ENCODE measurements at places on chromosomes 3 and 15. TPM values are rescaled to one million over a fixed set of nuclear protein-coding genes. Genes with fewer than 3 reads are reported as not detected.

- no peaks in the 10 kb centered on the region for H3K27me3 ChIP-seq
- H3K4me3 ChIP-seq: peak overlapping the region; percentile 94
- no peaks in the 10 kb centered on the region for H3K36me3 ChIP-seq
- peaks cover 19% of the 10 kb centered on the region for H3K4me1 ChIP-seq
- DNase-seq: no peak
These were observed 77.6 kb downstream of the IQSEC1 start for GRCh38 chr3:12995389-12996180.

DNA sequence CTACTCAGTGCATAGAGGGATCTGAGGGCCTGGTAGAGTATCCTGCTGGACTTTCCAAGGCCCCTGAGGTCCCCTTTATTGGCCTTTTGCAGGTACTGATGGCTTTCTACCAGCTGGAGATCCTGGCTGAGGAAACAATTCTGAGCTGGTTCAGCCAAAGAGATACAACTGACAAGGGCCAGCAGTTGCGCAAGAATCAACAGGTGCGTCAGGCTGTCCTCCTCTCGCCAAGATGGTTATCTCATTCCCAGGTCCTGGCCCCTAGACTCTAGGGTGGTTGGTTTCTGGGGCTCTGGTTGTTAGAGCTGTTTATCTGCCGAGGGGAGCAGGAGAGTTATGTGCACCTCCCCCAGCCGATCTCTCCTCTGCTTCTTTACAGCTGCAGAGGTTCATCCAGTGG, 9.3 kb downstream of the EIF2B5 start:
- H3K27me3 ChIP-seq: no peaks in the 10 kb centered on the region
- H3K36me3 ChIP-seq: peaks cover 38% of the 10 kb centered on the region
- no peak overlapping the region for H3K4me3 ChIP-seq
- DNase-seq: no peak

DNA sequence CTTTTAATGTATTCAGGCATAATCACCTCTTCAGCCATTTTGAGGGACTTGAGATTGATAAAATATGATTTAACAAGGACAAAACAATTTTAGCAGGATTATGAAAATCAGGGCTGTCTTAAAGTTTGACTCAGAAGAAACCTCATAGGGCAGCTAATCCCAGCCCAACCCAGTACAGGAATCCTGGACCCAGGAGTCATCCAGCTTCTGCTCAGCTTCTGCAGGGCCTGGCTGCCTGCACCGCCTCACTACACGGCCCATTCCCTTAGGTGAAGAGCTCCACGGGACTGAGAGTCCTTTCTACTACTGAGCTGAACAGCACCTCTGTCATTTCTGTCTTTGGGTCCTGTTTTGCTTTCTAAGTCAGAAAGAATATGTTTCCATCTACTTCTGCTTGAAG, 37.5 kb downstream of the ARHGAP31 start:
- no peaks in the 10 kb centered on the region for H3K36me3 ChIP-seq
- no peak overlapping the region for H3K27ac ChIP-seq
- no peak for DNase-seq
- no peak overlapping the region for H3K4me3 ChIP-seq
- H3K27me3 ChIP-seq: no peaks in the 10 kb centered on the region

The SLC15A2 gene
- 0.96 TPM for total RNA-seq

- no peak for DNase-seq
- H3K4me1 ChIP-seq: no peaks in the 10 kb centered on the region
- no peaks in the 10 kb centered on the region for H3K36me3 ChIP-seq
- no peak overlapping the region for H3K27ac ChIP-seq
- H3K27me3 ChIP-seq: no peaks in the 10 kb centered on the region
- no peak overlapping the region for H3K4me3 ChIP-seq
These were observed 23.8 kb downstream of the ISL2 start for GRCh38 chr15:76360416-76360815.

The OXNAD1 gene
- total RNA-seq: 12.1 TPM
